ENCODE measurements at places on chromosomes 2 and 18.

GRCh38 chr18:76803814-76804213 lies 18.5 kb upstream of the ZNF236 start:
- no peak overlapping the region for H3K4me3 ChIP-seq
- DNase-seq: peak; percentile 41
- peaks cover 15% of the 10 kb centered on the region for H3K36me3 ChIP-seq
- H3K4me1 ChIP-seq: peaks cover 11% of the 10 kb centered on the region

GRCh38 chr2:173374634-173375033 lies 20.0 kb downstream of the CDCA7 start:
- peaks cover 7% of the 10 kb centered on the region for H3K4me1 ChIP-seq
- no peak for DNase-seq
- H3K27ac ChIP-seq: no peak overlapping the region
- no peak overlapping the region for H3K4me3 ChIP-seq
- H3K36me3 ChIP-seq: no peaks in the 10 kb centered on the region

- H3K27me3 ChIP-seq: peaks cover 61% of the 10 kb centered on the region
- H3K4me1 ChIP-seq: peaks cover 2% of the 10 kb centered on the region
- no peaks in the 10 kb centered on the region for H3K36me3 ChIP-seq
- no peak within 1 kb of the TSS for H3K4me3 ChIP-seq
Measured at GRCh38 chr2:26692279-26692896, at the start of gene KCNK3. KCNK3 (plus strand) TSS chr2:26692722; CDS start chr2:26692876, 154 bp downstream.

DNA sequence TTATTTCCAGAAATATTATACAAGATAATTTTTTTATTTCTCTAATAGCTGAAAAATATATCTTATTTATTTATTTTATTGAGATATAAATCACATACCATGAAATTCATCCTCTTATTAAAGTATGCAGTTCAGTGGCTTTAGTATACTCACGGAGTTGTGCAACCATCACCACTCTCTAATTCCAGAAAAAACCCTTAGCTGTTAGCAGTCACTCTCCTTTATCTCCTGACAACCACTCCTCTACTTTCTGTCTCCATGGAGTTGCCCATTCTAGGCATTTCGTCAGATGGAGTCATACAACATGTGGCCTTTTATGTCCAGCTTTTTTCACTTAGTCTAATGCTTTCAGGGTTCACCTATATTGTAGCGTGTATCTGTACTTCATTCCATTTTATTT lies 66.5 kb downstream of the TCF7L1 start:
- H3K36me3 ChIP-seq: no peaks in the 10 kb centered on the region
- no peak for DNase-seq
- peaks cover 4% of the 10 kb centered on the region for H3K27me3 ChIP-seq
- no peak overlapping the region for H3K4me3 ChIP-seq

DNA sequence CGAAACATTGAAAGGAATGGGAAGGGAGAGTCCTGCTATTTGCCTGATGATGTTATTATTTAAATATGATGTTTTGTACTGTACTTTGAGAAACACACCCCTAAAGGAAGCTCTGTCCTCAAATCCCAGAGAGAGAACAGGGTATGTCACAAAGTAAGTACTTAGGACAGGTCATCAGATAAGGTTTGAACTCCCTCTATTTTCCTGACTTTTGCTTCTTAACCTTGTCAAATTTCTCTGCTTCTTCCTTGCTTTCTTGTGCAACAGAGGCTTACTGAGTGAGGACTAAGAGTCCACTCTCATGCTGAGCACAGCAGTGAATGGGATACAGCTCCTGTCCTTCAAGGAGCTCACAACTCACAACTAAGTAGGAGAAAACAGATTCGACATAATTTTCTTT lies 3.7 kb downstream of the DGUOK start:
- no peak overlapping the region for H3K27ac ChIP-seq
- H3K4me3 ChIP-seq: no peak overlapping the region
- H3K4me1 ChIP-seq: peaks cover 71% of the 10 kb centered on the region
- no peaks in the 10 kb centered on the region for H3K27me3 ChIP-seq
- peaks cover 57% of the 10 kb centered on the region for H3K36me3 ChIP-seq

GRCh38 chr2:112730216-112730615 lies 9.4 kb downstream of the NT5DC4 start:
- no peak for DNase-seq
- H3K4me3 ChIP-seq: no peak overlapping the region
- H3K36me3 ChIP-seq: no peaks in the 10 kb centered on the region
- no peaks in the 10 kb centered on the region for H3K27me3 ChIP-seq
- H3K27ac ChIP-seq: no peak overlapping the region

- H3K27me3 ChIP-seq: no peaks in the 10 kb centered on the region
- H3K4me3 ChIP-seq: peak overlapping the region; percentile 91
- H3K4me1 ChIP-seq: peaks cover 46% of the 10 kb centered on the region
Measured at GRCh38 chr2:96538487-96539214, 2.1 kb downstream of the ARID5A start.

GRCh38 chr18:39834636-39835035 lies 2120.4 kb upstream of the PIK3C3 start:
- H3K36me3 ChIP-seq: no peaks in the 10 kb centered on the region
- H3K27ac ChIP-seq: no peak overlapping the region
- H3K4me1 ChIP-seq: no peaks in the 10 kb centered on the region
- no peak overlapping the region for H3K4me3 ChIP-seq
- H3K27me3 ChIP-seq: no peaks in the 10 kb centered on the region
- no peak for DNase-seq

GRCh38 chr2:1910592-1911246 lies 166.4 kb upstream of the PXDN start:
- H3K4me3 ChIP-seq: no peak overlapping the region
- H3K27ac ChIP-seq: no peak overlapping the region
- H3K36me3 ChIP-seq: no peaks in the 10 kb centered on the region
- H3K4me1 ChIP-seq: no peaks in the 10 kb centered on the region
- DNase-seq: no peak
- no peaks in the 10 kb centered on the region for H3K27me3 ChIP-seq

DNA sequence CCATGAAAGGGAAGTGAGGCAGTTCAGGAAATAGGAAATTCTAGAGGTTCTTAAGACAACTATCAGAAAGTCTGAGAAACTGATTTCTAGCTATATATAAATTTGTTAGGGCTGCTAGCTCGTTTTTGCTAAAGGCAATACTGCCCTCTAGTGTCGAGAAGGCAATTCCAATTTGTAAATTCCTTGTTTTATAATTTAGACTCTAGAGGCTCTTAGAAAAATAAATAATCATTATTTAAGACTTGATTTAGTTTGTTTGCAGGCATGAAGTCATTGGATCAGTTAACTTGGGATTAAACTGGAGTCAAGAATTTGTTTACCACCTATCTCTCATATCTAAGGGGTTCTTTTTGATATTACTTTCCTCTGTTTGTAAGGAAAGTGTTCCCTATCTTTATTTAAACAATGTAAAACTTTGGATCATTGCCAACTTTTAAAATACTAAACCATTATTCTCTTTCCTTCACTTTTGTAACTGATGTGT lies 66.2 kb downstream of the ACVR2A start:
- no peak overlapping the region for H3K4me3 ChIP-seq
- H3K36me3 ChIP-seq: no peaks in the 10 kb centered on the region
- no peaks in the 10 kb centered on the region for H3K27me3 ChIP-seq
- H3K4me1 ChIP-seq: no peaks in the 10 kb centered on the region
- DNase-seq: no peak

DNA sequence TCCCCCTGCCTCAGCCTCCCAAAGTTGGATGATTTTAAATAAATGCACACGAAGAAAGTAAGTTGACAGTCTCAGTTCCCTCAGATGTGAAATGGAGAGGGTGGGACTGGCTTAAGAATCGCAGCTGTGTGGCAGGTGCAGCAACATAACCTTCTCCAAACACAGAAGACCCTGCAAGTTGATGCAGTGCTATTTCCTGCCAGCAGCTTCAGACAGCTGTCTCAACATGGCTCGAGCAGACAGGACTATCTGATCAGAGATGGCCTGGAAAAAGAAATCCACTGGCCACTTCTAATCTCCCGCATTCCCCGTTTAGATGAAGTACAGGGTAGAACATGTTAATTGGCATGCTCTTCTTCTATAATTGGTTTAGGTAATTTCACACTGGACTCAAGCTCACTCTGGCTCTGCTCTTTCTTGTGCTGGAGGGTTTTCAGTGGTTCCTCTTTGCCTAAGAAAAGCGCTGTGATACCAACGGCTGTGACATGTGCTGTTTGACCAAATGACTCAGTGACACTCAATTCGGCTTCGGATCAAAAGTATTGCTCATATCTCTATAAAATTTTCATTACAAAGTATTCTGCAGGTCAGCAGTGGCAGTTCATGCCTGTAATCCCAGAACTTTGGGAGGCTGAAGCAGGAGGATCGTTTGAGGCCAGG lies 40.2 kb downstream of the MYOM1 start:
- DNase-seq: no peak
- H3K27ac ChIP-seq: peak overlapping the region; percentile 99
- peaks cover 2% of the 10 kb centered on the region for H3K36me3 ChIP-seq
- H3K27me3 ChIP-seq: no peaks in the 10 kb centered on the region
- peaks cover 32% of the 10 kb centered on the region for H3K4me1 ChIP-seq
- H3K4me3 ChIP-seq: peak overlapping the region; percentile 54

DNA sequence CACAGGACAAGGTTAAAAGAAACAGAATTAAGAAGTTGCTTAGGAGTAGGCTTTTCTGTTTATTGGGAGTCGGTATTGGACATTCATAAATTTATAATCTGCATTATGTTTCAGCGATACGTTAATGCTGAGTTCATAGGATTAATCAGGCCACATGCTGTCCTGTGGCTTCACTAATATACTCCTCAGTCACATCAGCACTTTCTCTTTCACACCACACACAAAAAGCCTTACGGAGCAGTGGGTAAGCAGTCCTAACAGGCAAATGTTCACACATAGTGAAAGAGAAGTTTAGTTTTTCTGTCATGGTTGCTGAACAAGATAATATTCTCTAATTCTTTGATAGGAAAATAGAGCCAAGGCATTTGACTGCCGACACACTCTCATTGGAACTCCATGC lies 411.7 kb upstream of the RAB12 start:
- H3K27ac ChIP-seq: no peak overlapping the region
- no peak for DNase-seq
- H3K4me1 ChIP-seq: no peaks in the 10 kb centered on the region
- H3K4me3 ChIP-seq: no peak overlapping the region

GRCh38 chr2:95115418-95115817 lies 6.2 kb downstream of the MRPS5 start:
- H3K36me3 ChIP-seq: peaks cover 50% of the 10 kb centered on the region
- H3K27me3 ChIP-seq: no peaks in the 10 kb centered on the region
- peak; percentile 21 for DNase-seq
- H3K27ac ChIP-seq: no peak overlapping the region
- peaks cover 34% of the 10 kb centered on the region for H3K4me1 ChIP-seq

- no peak overlapping the region for H3K27ac ChIP-seq
- H3K4me1 ChIP-seq: no peaks in the 10 kb centered on the region
- peaks cover 8% of the 10 kb centered on the region for H3K27me3 ChIP-seq
Measured at GRCh38 chr2:219466816-219467735, 31.6 kb upstream of the GMPPA start.

DNA sequence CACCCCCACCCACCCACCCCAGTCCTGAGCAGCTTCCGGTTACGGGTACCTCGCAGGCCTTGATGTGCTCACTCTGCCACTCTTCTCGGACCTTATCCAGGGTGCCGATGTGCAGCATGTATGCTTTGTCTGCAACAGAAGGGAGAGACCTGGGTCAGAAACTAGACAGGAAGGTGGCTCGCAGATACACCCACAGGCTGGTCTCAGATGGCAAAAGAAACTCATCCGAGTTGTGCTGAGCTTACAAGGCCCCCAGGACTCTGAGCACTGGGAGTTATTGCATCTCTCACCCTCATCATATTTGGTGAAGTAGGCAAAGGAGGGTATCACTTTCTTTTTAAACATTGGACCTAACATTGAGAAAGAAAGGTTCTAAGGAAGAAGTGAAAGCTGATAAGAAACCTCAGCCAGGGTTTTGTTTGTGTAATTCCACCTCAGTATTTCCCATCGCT lies 30.6 kb upstream of the EPG5 start:
- no peaks in the 10 kb centered on the region for H3K27me3 ChIP-seq
- H3K36me3 ChIP-seq: no peaks in the 10 kb centered on the region
- H3K27ac ChIP-seq: no peak overlapping the region
- H3K4me1 ChIP-seq: peaks cover 3% of the 10 kb centered on the region
- no peak overlapping the region for H3K4me3 ChIP-seq

All from activated B cell treated with CpG ODN at 0.5 μM for 24 hours (primary cell).